ENCODE measurements at places on chromosomes 2 and 18.

- DNase-seq = no peak
Measured at GRCh38 chr2:192735447-192735846, 540.7 kb upstream of the TMEFF2 start.

- no peak for DNase-seq
Measured at GRCh38 chr2:197207598-197207997, 103.0 kb downstream of the ANKRD44 start.

- no peak for DNase-seq
Measured at GRCh38 chr2:181176540-181176939, 196.1 kb downstream of the UBE2E3 start.

DNA sequence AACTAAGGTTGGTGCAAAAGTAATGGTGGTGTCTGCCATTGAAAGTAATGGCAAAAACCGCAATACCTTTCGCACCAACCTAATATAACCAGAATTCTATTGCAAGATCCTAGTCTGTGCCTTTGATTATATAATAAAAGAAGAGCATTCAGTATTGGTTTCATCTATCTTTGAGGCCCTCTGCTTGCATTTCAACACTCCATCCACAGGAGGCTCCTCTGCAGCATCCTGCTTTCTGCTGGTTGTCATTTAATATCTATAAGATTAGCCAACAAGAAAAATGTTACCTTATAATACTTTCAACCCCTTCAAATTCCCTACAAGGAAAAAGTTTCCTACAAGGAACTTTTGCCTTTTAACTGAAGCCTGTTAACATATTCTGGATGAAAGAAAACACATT lies 139.2 kb downstream of the CDCA7 start:
- no peak for DNase-seq

DNA sequence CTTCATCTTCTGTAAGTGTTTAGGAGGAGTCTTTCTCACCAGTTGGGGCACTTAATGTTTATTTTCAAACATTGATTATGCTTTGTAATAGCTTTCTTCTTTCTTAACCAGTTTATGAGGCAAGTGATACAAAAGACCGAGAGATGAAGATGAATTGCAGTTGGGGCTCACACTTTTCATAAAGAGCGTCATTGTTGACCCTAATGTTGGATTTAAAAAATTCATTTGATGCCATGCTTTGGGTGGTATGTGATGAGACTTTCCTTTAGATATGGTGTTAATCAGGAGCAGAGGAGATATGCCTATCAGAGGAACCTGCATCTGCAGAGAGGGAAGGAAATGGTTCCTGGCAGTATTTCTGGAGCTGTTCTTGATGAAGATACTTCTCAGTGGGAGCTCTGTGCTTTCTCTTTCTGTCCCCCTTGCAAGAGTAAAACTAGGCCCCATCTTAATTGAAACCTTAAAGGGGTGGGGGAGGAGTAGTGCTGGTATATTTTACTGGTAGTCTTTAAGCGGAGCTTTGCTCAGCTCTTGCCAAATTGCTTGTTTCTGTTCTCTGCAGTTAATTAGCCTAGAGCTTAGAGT lies 2.3 kb downstream of the EML4 start:
- no peak for DNase-seq

- no peak for DNase-seq
Measured at GRCh38 chr2:168992591-168993349, 38.4 kb downstream of the ABCB11 start.

- no peak for DNase-seq
Measured at GRCh38 chr2:47169784-47170183, 14.7 kb upstream of the STPG4 start.

- DNase-seq = no peak
Measured at GRCh38 chr2:212968284-212969081, 182.9 kb downstream of the IKZF2 start.

DNA sequence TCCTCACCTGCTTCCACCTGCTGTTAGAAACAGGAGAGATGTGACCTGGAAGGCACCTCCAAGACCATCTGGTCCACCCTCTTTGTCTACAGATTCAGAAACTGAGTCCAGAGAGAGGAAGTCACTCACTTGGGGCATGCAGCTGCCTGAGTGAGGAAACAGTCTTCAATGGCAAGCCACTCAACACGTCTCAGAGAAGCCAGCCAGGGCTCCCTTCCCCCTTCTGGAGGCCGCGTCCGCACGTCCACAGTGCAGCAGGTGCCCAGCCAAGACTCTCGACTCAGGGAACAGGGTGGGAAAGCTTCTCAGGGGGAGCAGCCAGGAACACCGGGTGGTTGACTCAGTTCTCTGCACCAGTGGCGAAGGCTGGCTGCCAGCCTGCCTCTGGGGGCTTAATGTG lies 201.7 kb downstream of the BCL11A start:
- no peak for DNase-seq

- no peak for DNase-seq
Measured at GRCh38 chr2:51165534-51166260, 133.8 kb upstream of the NRXN1 start.

- DNase-seq = no peak
Measured at GRCh38 chr2:130346741-130347066, 4.0 kb downstream of the IMP4 start.

GRCh38 chr2:203549406-203549805 lies 14.3 kb upstream of the RAPH1 start:
- DNase-seq = no peak

GRCh38 chr2:103346780-103347179 lies 584.9 kb downstream of the TMEM182 start:
- DNase-seq = no peak

GRCh38 chr2:152826581-152827279 lies 108.3 kb downstream of the ARL6IP6 start:
- no peak for DNase-seq

DNA sequence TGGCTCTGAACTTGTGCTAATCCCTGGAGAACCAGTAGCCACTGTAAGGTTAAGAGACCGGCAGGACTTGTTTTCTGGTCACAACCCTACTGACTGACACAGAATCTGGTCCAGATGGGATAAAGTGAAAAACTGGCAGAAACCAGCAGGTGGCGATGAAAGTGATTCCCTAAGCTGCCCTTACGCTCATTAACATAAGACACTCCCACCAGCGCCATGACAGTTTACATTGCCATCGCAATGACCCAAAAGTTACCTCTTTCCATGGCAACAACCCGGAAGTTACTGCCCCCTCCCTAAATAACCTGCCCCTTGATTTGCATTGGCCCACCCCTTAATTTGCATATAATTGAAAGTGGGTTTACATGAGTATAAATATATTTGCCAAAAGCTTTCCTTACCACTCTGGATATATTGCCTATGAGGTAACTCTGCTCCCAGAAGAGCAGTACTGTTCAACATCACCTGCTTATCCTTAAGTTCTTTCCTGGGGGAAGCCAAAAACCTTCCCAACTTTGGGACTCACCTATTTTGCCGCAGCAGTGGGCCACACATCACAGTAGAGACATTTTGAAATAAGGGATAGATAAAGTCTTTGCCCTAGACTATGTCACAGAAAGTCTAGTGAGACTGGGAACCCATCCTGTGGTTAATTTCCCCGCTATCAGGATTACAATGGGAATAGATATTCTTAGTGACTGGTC lies 35.8 kb upstream of the AFF3 start:
- DNase-seq = no peak

DNA sequence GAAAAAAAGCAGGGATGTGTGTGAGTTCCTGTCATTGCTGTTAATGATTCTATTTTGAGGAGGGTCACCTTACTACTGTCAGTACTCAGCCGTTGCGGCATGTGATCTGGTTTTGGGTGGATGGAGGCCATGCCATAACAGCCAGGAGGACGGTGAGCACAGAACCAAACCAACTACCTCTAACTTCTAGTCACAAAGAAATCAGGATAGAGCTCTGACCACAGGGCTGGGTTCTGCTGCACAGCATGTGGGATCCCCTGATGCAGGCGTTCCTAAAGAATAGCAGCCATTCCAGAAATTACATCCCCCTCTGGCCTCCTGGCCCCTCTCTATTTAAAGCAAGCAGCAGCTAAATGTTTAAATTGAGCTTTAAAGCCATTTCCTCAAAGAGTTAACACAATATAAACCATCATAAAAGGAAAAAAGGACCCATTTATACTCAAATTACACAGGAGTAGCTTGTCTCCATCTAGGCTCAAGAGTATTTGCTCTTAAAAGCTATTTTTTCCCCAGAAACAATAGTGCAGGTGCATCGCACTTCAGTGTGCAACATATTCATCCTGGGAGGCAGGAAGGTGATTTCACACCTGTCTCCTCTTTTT lies 786.4 kb downstream of the RNF144A start:
- DNase-seq = no peak

DNA sequence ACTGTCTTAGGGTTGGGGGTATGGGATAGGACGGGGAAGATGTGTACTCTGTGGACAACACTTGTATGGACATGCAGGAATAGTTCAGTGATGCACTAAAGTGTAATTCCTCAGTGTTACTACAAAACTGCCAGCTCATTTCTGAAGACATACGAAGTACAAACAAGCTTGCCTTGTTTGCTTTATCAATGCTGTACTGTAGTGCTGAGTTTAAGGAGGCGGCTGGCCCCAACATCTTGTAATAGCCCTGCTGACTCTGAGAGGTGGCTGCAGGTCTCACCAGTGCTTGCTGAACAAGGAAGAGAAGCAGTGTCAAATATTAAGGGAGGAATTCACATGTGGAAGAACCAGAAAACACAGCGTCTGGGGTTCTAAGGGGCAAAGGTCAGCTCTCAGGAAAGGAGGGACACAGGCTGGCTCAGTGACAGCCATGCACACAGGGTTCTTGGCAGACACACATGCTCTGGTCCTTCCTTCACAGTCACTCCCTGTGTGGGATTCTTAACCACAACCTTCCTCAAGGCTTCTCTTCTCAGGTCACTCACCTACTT lies 39.8 kb upstream of the EVA1A start:
- DNase-seq = no peak

GRCh38 chr2:170587922-170588321 lies 127.2 kb upstream of the SP5 start:
- DNase-seq = no peak

DNA sequence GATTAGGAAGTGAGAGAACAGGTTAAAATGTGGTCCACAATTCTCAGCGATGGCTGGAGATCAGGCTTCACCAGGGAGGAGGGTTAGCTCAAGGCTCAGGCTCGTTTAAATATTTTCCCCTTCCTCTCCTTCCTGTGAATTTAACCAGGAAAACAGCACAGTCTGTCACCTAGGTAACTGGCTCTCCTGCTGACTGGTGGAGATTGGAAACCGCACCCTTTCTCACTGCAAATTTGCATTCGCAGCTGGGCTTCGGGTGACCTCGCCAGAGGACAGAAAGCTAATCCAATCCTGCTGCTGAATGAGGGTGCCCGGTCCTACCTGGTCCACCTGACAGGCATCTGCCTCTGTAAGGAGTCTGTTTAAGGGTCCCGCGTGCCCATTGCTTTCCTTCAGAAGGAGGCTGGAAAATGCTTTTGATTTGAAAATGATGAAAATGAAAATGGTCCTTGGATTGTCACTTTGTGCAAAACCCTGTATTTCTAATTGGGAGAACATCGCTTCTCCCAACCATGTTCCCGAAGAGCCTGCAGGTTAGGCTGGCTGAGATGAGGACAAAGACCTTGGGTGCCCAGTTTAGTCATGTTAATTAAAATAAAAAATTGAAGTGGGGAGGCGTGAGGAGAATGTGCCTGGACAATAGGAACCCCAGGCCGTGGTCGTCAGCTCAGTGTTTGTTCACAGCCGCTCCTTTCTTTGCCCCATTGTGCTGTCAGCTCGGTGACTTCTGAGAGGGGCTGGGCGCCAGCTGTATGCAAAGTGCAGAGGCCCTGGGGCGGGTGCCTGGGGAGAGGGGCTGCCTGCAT lies 43.4 kb upstream of the MTCL1 start:
- no peak for DNase-seq

GRCh38 chr2:80086831-80087230 lies 217.7 kb downstream of the LRRTM1 start:
- DNase-seq = no peak

All from stimulated activated CD4-positive, alpha-beta T cell treated with anti-CD3 and anti-CD28 coated beads, TNF-alpha, amount 100 ng/mL, for 1 hour (primary cell).